ENCODE measurements at places on chromosomes 3 and 15.
A peak's percentile ranks its signal among the peaks of the same experiment; 100 is the strongest.

DNA sequence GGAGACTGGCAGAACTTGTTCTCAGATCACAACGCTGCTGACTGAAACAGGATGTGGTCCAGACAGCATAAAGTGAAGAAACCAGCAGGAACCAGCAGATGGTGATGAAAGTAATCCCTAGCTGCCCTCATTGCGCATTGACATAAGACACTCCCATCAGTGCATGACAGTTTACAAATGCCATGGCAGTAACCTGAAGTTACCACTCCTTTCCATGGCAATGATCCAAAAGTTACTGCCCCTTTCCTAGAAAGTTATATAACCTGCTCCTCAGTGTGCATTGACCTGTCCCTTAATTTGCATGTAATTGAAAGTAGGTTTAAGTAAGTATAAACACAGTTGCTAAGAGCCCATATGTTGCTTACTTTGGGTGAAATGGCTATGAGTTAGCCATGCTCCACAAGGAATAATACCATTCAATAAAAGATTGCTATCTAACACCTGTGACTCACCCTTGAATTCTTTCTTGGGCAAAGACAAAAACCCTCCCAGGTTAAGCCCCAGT, 149.1 kb upstream of the CD96 start:
- no peak for DNase-seq

GRCh38 chr15:54941417-54941816, 255.3 kb downstream of the RSL24D1 start:
- no peak for DNase-seq

DNA sequence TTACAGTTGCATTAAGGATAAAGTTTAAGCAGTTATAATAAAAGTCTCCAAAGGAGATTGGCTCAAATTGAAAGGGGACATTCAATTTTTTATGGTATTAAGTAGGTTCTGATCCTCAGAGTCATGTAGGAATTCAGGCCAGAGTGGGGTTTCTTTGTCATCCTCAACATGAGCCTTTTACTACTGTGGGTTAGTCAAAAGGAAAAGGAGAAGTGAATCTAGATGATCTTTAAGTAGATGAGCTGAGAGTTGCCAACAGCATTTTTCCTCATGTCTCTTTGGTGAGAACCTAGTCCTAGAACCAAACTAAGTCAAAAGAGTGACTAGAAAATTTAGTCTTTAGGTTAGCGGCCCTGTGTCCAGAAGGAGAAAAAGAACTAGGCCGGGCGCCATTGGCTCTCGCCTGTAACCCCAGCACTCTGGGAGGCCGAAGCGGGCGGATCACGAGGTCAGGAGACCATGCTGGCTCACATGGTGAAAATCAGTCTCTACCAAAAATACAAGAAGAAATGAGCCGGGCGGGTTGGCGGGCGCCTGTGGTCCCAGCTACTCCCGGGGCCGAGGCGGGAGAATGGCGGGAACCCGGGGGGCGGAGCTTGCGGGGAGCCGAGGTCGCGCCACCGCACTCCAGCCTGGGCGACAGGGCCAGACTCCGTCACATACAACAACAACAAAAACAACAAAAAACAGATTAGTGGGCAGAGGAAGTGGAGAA, 4.2 kb upstream of the CHL1 start:
- DNase-seq = no peak

- DNase-seq = no peak
Observed at GRCh38 chr15:77482570-77482969, 61.9 kb downstream of the HMG20A start.

- DNase-seq = no peak
Observed at GRCh38 chr3:61186030-61186429, 65.2 kb downstream of the FHIT start.

- no peak for DNase-seq
Observed at GRCh38 chr3:111538681-111539083, 3.3 kb upstream of the CD96 start.

DNA sequence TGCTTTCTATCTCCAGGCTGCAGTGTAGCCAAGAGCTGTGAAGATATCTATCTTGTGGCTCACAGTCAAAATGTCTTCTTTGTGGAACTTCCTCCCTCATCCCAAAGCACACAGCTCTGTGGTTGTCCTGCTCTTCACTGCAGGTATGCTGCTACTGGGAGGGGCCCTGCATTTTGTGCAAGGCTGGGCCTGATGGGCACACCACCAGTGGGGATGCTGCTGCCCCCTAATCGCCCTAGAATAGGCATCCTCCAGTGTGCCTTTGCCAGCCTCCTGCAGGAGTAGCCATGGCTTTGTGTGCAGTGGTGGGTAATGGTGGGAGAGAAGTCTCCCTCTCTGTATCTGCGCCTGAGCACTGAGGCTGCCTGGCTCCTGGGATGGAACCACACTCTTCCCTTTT, 297.3 kb downstream of the DOCK3 start:
- DNase-seq = no peak

DNA sequence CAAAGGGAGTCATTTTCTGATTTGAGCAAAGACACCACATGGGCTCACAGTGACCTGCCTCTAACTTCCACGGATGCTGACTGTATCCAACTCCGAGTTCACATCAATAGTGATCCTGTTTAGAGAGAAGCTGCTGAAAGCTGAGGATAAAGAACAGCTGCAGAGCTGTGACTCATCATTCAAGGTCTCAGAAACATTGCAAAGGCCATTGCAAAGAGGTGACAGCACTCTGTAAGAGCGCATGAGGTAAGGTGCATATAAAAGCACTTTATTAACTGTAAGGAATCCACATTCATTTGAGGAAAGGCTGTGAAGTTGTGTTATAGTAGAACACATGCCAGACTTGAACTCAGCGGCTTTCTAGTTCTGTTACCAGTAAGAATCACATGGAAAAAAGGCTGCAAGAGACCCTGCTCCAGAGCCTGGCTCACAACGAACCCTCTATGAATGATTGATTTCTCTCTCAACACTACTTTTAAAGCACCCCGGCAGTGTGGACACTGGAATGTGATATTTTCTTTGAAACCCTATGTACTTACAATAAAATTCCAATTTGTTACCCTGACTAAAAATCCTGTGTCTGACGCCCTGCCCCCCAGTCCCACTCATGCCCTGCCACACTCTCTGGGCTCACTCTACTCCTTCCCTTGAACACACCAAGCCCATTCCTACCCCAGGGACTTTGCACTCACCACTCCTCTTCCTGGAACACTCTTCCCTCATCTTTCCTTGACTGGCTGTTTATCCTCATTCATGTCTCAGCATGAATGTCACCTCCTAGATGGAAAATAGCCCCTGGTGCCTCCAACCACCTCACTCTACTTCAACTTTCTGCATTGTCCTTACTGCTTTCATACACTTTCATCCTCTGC, 111.2 kb downstream of the LSM3 start:
- peak; percentile 20 for DNase-seq

GRCh38 chr3:33855884-33856546, 57.6 kb downstream of the PDCD6IP start:
- no peak for DNase-seq

- DNase-seq = no peak
Observed at GRCh38 chr3:128400671-128401070, 66.0 kb downstream of the DNAJB8 start.

GRCh38 chr15:49712846-49713450, 92.1 kb downstream of the DTWD1 start:
- DNase-seq = no peak

- no peak for DNase-seq
Observed at GRCh38 chr3:133412183-133413132, 12.6 kb downstream of the BFSP2 start.

DNA sequence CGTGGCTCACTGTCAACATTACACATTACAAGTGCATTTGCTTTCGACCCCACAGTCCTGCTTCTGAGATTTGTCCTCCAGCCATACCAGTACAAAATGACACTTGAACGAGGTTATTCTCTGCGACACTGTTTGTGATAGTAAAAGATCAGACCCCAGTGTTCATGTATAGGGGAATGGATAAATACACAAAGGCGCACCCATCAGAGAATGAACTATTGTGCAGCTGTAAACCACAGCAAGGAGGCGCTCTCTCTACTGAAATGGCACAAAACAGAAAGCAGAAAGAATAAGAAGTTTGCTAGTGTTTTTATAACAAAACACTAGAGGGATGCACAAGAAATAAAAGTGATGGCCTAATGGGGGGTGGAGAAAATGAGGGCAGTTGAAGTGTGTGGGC, 4.9 kb upstream of the CHSY1 start:
- DNase-seq = no peak

DNA sequence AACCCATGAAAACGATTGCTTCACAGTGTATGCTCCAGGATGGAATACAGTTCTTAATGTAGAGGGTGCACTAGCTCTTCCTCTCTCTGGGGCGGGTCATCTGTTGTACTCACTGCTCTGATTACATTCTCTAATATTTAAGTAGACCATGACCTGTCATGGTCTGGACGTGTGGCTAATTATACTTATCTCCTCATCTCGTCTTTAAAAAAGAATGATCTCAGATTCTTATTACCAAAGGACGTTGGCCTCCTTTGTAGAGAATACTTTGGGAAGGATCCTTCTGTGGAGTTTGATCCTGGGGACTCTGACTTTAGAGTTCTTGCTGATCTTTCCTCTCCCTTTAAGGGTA, 48.4 kb upstream of the TRAK1 start:
- no peak for DNase-seq

DNA sequence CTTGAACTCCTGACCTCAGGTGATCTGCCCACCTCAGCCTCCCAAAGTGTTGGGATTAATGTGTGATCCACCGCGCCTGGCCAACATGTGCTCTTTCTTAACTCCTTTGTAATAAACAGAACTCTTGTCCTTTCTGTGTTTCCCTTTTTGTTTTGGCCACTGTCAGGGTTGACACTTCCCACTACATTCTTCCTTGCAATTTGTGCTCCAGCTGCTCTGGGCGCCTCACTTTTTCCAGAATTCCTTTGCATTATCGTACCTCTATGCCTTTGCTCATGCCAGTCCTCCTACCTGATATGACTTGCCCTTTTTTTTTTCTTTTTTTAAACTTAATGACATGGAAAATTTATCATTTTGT, 38.8 kb upstream of the SMAD3 start:
- DNase-seq = no peak

DNA sequence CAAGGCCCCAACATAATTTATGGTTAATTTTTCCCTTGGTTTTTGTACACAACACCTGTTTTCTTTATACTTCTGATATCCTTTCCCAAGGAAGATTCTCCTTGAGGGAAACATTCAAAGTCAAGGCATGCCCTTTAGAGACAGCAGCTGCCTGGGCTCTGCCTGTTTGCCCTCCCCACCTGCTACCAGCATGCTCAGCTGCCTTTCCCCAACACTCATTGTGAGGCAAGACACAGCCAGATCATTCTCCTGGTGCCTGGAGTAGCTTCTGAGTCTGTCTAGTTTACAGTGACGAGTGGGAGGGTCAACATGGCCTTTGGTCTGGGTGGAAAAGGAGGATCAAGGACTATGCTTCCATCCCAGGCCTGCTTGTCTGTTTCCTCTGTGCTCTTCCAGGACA, 132.5 kb downstream of the EPHB1 start:
- no peak for DNase-seq

DNA sequence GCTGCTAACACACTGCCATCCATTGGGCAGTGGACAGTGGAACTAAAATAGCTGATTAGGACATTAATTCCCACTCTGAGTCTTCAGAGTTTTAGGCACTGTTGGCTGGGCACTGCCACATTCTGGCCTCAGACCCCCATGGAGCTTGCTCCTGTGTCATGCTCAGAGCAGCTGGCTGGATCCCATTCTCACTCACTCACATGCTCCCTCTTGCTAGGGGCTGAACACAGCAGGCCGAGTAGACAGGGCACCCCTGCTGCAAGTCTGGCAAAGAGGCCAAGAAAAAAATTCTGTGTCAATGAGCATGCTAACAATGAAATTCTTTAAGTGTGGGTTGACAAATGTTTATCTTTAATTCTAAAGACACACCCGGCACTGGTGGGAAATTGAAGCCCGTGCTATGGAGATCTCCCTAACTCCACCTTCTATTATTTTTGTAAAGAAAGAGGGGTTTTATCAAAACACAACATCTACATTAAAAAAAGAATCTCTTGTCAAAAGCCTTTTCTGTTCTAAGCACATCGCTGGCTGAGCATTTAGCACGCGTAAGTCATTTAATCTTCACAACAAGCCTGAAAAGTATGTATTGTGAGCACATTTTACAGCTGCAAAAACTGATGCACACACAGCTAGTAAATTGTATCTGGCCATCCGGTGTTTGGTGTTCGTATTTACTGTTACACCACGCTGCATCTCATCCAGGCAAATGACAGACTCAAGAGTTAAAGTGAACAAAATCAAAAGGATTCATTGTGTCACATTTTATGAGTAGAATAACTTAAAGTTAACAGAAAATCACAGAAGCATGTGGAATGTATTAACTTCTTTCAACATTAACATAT, 362.1 kb downstream of the PLOD2 start:
- peak; percentile 3 for DNase-seq

- DNase-seq = no peak
Observed at GRCh38 chr3:194571491-194572142, 61.6 kb downstream of the TMEM44 start.

GRCh38 chr3:56829533-56829932, 27.8 kb upstream of the ARHGEF3 start:
- no peak for DNase-seq

- DNase-seq = no peak
Observed at GRCh38 chr15:55257938-55258337, 31.7 kb downstream of the RAB27A start.

DNA sequence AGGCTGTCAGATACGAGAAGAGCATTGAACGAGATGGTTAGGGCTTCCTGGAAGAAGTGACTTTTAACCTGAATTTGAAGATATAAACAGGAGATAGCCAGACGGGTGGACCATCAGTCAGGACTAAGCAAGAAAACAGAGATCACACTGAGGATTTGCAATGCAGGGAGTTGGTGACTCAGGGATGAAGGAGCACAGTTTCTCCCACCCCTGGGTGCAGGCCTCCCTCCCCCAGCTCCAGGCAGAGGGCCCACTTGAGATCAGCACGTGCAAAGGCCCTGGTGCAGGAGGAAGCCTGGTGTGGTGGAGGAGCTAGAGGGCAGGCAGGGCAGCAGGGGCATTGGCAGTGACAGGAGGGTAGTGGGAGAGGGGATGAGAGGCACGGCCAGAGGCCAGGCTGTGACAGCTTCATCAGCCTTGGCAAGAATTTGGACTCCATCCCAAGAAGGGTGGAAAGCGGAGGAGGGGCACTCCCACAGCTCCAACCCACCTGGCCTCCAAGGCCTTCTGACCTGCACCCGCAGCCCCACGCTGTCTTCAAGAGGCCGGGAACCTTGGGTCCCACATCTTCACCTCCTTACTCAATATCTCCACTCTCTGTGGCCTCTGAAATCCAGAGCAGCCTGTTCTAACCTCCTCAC, 8.7 kb upstream of the PCSK6 start:
- no peak for DNase-seq

GRCh38 chr3:32951410-32951811, at the start of gene CCR4:
TSS of gene CCR4 (plus strand) at chr3:32951644. CDS start at chr3:32953423, 1,779 bp downstream.
- no peak for DNase-seq

- peak; percentile 11 for DNase-seq
Observed at GRCh38 chr3:18900994-18901393, 247.3 kb upstream of the KCNH8 start.

GRCh38 chr15:38490242-38490922, 36.5 kb downstream of the FAM98B start:
- DNase-seq = no peak

Measured in globus pallidus (tissue), 1 donor.